Inflammatory macrophage (primary cell): ENCODE measurements at places on chromosomes 12 and 14.

- no peak for DNase-seq
Observed at GRCh38 chr12:26786865-26787514, 46.0 kb downstream of the ITPR2 start.

GRCh38 chr14:100589760-100590469, 2.7 kb upstream of the BEGAIN start:
- DNase-seq = no peak

DNA sequence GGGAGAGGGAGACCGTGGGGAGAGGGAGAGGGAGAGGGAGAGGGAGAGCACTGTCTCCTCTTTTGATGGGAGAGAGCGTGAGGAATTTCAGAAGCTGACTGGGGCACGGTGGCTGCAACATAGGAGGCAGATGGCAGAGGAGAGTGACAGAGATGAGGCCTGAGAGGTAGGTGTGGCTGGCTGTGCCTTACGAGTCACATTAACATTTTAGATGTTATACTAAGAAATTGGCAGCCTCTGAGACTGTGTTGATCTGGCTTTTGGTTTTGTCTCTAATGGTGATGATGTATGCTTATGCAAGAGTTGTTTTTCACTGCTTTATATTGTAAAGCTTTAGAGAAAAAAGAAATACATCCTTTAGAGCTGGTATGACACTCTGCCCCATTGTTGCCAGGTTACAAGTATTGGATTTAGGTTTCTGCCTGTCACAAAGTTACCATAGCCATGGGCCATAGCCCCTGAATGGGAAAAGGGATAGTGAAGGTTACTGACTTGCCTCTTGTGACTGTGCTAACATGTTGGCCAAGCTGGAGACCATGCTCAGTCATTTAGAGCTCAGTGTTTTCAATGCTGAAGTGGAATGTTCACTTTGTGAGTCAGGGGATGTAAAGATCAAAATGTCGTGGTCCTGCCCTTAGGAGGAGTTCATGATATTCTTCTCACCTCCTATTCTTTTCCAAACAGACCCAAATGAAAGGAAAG, 186.2 kb downstream of the SYNE2 start:
- no peak for DNase-seq

GRCh38 chr14:83826838-83827237, 1703.1 kb upstream of the FLRT2 start:
- DNase-seq = no peak

GRCh38 chr14:36295642-36296627, 24.5 kb downstream of the MBIP start:
- no peak for DNase-seq

DNA sequence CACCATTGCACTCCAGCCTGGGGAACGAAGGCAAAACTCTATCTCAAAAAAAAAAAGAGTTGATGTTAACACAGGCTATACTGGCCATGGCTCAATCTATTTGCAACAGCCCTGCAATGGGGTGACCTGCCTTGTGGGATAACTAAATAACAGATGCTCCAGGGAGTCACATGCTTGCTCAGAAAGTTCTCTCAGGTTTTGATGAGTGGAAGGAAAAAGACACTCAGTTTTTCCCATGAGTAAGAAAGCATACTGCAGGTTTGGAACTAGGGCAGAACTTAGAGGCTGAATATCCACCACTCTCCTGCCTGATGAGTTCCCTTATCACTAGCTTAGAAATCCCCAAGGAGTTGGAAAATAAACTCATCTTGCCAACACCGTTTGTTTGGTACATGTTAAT, 16.9 kb downstream of the WSB2 start:
- DNase-seq = no peak

DNA sequence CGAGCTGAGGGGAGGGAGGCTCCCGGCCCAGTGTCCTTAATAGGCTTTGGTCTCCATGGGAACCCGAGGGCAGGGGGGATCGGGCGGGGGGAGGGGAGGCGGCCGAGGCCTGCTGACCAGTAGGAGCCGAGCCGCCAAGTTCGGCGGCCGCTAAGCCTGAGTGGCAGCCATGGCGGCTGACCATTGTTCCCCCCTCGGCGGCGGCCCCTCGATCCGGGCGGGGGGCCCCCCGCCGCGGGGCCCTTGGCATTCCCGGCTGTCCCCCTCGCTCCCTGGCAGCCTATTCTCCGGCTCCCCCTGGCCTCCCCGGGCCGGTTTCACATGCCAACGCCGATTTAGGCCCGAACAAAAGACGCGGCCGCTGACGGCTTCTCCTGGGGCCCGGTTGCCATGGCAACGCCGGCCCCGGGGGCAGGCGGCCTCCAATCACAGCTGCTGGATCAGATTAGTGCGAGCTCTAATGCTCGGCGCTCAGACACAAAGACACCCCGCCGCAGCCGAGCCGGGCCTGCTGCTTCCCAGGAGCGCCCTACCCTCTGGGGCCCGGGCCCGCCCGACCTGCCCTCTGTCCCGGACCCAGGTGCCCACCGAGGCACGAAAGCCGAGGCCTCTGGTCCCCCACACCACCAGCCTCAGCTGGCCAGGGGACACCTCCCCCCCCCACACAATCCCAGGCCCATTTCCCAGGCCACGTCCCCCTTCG, 7.3 kb downstream of the MSI1 start:
- DNase-seq = no peak

DNA sequence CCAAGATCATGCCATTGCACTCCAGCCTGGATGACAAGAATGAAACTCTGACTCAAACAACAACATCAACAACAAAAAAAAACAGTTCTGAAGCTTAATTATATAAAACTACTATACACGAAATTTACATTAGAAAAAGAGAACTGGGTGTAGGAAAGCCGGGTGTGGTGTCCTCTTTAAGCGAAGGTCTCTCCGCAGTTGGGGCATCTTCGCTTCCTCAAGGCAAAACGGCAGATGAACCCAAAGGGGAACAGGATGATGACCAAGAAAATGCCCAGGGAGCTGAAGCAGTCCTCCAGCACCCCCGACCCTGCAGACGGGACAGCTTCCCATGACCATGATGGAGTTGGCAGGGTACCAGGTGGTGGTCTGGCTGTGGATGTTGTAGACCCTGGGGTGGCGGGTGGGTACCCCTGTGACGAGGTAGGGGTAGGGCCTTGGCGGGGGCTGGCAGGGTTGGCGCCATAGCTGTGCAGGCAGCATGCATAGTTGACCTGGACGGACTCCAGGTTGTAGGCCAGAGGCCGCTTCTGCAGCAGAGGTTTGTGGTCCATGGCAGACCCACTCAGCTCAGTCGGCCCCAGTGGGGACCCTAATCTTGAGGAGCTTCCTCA, 18.2 kb upstream of the BCAT1 start:
- peak; percentile 69 for DNase-seq

GRCh38 chr14:63745858-63746425, 18.1 kb upstream of the SGPP1 start:
- DNase-seq = peak; percentile 79

- no peak for DNase-seq
Observed at GRCh38 chr12:109033239-109034196, 12.7 kb upstream of the SVOP start.

GRCh38 chr12:18807714-18808113, 69.8 kb downstream of the CAPZA3 start:
- no peak for DNase-seq

DNA sequence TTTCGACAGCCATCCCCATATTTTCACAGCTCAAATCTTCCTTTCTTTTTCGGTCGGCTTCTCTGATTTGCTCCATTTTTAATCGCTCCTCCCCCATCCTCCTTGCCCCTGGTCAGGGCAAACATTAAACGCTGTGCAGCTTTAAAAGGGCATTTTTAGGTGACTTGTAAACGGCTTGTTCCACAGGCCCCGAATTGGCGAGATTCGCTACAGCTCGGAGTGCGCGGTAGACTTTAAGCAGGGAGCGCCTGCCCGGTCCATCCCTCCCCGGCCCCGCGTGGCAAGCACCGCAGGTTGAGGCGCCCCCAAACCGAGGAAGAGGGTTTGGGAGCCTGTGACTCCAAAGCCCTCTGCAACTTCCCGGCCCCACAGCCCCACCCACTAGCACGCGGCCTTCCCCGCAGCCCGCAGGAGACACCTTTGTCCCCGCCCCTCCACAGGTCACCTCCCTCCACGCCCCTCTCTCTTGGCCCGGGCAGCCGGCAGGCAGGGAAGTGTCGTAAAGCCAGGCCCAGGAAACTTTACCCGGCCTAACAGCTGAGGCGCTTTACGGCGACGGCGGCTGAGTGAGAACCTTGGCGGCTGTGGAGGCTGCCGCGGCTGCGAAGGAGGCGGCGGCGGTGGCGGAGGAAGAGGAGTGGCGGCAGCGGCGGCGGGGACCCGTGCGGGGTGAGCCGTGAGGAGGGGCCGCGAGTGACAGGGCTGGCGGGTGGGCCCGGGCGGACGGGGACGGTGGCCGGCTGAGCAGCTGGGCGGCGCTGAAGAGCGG, at the start of gene NAA30:
NAA30 (plus strand) TSS at position 550 of the 769 bp plus-strand sequence. CDS start 372 bp downstream, outside the sequence.
- DNase-seq = peak; percentile 90

DNA sequence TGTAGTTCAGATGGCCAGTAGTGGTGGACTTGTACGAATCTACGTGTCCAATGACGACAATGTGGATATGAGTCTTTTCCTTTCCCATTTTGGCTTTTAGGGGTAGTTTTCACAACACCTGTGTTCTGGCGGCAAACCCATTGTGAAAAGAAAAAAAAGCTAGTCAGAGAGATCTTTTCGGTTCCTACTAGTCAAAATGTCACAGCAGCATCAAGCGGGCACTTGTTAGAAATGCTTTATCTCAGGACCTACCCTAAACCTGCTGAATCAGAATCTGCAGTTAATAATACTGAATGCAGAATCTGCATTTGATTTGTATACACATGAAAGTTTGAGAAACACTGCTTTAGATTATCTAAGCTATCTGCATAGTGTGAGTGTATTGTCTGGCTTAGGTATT, 18.3 kb downstream of the AEBP2 start:
- DNase-seq = no peak

- DNase-seq = no peak
Observed at GRCh38 chr12:95202691-95203486, 14.4 kb downstream of the FGD6 start.

DNA sequence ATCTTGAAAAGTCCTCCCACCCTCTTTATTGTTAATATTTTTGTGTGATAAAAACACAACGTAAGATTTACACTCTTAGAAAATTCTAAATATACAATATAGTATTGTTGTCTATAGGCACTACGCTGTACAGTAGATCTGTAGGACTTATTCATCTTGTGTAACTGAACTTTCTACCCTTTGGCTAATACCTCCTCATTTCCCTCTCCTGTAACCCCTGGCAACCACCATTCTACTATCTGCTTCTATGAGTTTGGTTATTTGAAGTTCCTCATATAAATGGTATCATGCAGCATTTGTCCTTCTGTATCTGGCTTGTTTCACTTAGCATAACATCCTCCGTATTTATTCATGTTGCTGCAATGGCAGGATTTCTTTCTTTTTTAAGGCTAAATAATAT, 5.2 kb upstream of the CLEC9A start:
- DNase-seq = peak; percentile 69

DNA sequence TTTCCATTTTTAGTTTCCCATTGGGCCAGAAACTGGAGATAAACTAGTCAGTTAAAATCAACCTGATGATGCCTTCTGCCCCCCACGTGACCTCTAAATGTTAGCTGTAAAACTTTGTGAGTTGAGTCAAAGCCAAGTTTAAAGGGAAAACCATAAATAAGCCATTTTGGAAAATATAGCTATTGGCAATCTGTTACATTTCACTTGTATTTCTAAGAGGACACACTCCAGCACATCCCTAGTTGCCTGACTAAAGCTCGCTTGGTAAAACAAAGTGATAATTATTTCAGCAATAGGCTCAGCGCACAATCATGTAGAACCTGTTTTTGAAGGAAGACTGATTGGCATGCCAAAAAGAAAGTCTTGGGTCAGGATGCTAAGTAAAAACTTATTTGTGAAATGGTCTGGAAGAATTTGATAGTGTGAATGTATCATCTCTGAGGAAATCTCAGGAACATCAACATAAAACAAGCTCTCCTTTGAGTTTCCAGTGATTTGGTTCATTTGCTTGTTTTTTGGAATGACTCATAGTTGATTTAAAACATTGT, 49.2 kb upstream of the AEBP2 start:
- DNase-seq = no peak

DNA sequence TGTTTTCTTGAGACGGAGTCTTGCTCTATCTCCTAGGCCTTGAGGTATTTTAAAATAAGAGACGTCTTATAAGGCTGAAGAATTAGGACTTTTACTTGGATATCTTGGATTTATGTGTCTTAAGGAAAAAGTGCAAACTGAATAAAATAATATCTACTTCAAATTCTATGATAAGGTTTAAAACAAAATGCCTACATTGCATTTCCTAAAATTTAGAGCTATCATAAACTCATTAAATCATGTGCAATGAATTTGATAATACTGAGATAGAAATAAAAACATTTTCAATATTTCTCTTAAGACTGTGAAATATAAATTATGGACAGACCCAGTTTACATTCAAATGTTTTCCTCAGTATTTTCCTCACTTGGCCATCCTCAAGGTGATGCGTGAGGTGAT, 729.5 kb upstream of the LMO3 start:
- DNase-seq = no peak

GRCh38 chr14:74946659-74947281, 8.6 kb downstream of the PGF start:
- DNase-seq = no peak

GRCh38 chr12:92933606-92934005, 4.5 kb upstream of the EEA1 start:
- DNase-seq = no peak

DNA sequence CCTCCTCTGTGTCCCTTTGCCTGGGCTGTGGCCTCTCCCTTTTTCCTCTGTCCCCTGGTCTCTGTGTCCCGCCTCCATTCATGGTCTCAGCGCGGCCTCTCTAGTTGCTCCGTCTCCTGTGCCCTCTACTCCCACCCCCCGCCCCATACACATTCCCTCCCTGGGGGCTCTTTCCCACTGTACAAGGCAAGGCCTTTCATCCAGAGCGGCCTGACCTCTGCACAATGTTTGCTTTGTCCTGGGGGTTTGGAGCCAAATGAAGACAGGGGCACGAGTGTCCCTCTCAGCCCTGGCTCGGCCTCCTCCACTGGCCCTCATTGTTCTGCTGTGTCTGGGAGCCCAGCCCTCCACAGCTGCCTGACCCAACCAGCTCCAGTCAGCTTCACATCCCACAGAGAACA, 678.6 kb downstream of the BCL11B start:
- no peak for DNase-seq

DNA sequence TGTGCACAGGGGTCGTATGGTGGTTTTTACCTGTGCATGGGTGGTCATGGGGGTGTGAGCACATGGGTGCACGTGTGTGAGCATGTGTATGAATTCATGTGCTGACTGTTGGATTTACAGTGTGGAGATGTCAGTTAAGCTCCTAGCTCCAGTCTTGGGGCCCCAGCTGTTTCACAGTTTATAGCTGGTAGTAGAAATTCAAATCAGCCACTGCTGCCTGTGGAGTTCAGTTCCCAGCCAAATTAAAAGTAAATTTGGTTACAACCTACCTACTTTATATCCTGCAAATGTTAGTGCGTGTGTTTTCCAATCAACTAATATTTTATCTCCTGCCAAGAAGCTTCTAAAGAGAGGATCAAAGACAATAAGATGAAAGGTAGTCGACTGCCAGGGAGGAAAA, 56.0 kb upstream of the HSPB8 start:
- no peak for DNase-seq

GRCh38 chr14:90757452-90757851, 58.8 kb downstream of the TTC7B start:
- DNase-seq = no peak
